ENCODE measurements at places on chromosomes 5 and 9.

- no peak for DNase-seq
Measured at GRCh38 chr5:149406203-149406978, 27.3 kb upstream of the IL17B start.

- no peak for DNase-seq
Measured at GRCh38 chr9:13427587-13427986, 148.1 kb upstream of the MPDZ start.

- DNase-seq = no peak
Measured at GRCh38 chr5:167442922-167443321, 848.5 kb upstream of the WWC1 start.

DNA sequence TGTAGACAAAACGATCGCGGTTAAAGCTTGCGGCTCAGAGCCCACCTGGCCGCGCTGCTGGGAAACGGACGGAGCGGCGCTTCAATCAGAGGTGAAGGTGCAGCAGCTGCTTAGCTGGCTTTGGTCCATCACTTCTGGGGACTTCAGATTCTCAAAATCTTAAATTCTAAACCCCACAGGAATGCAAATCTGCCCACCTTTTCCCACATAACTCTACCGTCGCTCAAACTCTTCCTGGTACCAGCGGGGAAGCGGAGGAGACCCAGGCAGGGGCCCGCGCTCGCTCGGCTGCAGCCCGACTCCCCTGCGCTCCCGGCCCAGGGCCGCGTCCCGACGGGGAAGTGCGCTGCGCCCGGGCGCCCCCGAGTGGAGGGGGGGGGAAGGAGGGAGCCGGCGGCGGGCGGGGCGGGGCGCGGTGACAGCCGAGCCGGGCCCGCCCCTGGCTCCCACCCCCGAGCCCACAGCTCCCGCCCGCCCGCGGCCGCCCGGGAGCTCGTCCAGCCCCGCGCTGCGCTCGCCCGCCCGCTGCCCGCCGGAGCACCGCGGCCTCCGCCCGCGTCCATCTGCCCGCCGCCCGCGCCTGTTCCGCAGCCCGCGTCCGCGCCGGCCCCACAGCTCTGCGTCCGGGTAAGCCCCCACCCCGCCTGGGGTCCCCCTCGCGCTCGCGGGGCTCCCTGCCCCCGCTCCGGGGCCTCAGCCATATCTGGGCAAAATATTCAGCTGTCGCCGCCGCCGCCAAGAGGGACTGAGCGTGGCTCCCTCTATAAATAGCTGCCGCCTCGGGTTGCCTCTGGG, at the start of gene TMOD1:
Gene TMOD1, plus strand, starts transcription at position 490 of the 795 bp plus-strand sequence. CDS start 22,523 bp downstream, outside the sequence.
- peak; percentile 24 for DNase-seq

DNA sequence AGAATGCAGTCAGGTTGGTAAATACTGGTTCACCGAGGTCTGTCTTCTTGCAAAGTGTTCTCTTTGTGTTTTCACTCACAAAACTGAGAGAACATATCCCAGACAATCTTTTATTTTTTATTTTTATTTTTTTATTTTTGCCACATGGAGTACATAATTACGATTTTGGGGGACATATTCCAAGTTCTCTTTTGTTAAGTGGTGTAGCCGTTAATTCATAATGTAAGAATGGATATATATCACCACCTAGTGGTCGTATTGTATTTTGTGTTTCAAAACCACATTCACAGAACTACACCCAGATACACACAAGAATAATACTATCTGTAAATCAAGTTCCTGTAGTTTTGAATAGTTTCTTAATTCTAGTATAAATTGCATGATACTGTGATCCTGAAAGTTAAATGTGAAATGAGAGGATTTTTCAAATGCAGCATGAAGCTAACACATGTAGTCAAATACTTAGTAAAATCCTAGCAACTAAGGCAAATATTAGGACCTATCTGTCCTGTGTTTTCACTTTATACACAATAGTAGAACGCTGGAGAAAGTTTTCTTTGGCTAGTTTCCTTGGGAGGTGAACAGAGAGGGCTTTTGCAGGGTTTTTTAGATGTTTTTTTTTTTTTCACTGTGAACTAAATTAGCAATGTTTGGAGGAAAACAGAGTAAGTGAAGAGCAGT, 92.7 kb downstream of the VCAN start:
- DNase-seq = no peak

GRCh38 chr5:97425511-97425910, 242.5 kb upstream of the RIOK2 start:
- no peak for DNase-seq

DNA sequence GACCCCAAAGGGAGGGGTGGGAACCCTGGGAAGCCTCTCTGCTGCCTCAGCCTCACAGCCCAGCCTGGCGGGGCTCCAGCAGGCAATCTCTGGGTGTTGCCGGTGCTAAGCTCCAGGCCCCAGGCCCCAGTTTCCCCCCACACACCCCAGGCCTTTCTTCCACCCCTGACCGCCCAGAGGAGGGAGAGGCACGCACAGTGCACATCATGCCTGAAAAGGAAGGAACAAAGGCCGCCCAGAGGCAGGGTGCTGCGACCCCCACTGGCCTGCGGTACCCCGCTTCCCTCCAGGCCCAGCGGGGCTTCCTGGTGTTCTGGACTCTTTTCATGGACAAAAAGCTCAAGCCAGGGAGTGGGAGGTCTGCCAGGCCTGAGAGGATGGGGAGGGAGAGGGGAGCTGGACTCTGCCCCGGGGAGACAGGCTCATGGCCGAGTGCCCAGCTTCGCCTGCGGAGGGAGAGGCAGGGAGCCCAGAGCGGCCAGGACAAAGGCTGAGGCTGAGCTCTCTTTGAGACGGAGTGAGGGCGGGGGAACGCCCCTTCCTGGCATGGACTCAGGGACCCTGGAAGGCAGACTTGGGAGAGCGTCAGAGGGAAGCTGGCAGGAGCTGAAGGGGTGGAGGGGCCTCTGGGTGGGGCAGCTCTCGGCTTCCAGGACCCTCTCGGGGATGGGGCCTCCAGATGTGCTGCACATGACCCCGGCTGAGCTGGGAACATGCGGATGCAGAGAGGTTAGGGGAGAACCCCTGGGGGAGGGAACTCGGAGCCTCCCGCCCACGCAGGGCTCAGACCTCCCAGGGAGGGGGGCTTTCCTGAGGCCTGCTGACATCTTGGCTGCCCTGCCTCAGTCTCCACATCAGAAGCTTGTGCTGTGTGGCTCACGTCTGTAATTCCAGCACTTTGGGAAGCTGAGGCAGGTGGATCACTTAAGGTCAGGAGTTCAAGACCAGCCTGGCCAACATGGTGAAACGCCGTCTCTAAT, 1.8 kb upstream of the ENTPD2 start:
- no peak for DNase-seq

DNA sequence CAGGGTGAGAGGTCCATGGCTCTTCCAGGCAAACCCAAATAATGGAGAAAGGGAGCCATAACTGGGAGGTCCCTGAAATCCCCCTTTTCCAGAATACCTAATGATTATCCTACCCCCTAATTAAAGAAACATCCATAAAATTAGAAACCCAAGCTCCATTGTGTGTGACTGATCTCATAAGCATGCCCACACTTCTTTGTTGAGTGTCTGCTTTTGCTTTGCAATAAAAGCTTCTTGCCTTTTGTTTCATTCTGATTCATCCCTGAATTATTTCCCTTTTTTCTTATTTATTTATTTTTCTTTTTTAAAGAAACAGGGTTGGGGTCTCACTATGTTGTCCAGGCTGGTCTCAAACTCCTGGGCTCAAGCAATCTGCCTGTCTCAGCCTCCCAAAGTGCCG, 33.1 kb downstream of the BTF3 start:
- DNase-seq = no peak

GRCh38 chr5:15594977-15595568, 95.1 kb downstream of the FBXL7 start:
- DNase-seq = no peak

GRCh38 chr9:15513335-15513734, 2.6 kb upstream of the PSIP1 start:
- DNase-seq = no peak

DNA sequence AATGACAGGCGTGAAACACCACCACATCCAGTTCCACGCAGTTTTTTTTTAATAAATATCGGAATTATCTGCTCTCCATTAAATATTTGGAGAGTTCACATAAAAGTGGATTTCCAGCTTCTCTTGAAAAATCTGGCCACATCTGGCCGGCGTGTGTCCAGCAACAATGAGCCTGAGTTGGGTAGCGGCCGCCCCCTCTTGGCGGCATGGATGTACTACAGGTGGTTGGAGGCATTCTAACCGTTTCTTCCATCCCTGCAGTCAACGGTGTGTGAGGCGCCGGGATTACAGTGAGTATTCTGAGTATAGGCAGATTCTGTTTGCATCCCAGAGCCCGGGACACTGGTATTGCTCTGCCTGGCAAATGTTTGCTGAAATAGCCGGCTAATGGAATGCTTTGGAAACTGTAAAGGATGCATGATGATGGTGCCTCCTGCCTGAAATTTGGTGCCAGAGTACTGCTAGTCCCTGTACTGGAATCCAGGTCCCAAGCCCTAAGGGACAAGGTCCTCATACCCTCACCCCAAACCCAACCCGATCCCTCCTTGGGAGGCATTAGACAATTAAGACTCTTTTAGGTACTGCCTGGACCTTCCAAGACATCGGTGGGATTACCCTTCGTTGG, 13.6 kb upstream of the GM2A start:
- DNase-seq = peak; percentile 18

- DNase-seq = peak; percentile 45
Measured at GRCh38 chr5:116359592-116359991, 215.0 kb downstream of the SEMA6A start.

DNA sequence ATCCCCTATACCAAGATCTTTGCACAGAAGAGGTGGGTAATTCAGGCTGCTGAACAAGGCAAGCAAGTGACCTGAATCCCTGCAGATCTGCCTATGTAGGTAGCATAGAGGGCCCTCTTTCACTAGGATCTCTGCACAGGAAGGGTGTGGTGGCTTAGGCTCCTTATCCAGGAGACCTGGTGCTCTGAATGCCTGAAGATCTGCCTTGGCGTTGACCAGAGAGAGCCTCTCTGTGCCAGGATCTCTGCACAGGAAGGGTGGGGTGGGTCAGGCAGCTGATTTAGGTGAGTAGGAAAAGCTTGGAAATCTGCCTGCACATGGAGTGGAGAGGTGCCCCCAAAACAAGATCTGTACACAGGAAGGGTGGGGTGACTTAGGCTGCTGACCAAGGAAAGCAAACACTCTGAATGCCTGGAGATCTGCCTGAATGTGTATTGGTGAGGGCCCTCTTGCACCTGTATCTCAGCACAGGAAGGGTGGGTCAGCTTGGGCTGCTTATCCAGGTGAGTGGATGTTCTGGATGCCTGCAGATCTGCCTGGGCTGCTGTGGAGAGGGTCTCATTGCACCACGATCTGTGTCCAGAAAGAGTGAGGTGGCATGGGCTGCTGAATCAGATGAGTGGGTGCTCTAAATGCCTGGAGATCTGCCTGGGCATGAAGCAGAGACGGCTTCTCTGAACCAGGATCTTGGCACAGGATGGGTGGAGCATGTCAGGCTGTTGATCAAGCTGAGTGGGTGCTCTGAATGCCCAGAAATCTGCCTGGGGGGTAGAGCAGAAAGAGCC, 365.9 kb downstream of the DMAC1 start:
- no peak for DNase-seq

DNA sequence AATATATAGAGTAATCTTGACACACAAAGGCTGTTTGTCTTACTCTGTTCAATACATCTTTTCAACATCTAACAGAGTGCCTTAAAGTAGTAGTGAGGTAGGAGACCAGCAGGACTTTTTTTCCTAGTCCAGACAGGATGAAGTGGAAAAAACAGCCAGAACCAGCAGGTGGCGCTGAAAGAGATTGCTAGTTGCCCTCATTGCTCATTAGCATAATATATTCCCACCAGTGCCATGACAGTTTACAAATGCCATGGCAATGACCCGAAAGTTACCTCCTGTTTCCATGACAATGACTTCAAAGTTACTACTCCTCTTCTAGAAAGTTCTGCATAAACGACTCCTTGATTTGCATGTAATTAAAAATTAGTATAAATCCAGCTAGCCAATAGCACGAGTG, 387.4 kb downstream of the ACTL7B start:
- DNase-seq = peak; percentile 1

- no peak for DNase-seq
Measured at GRCh38 chr9:75455444-75455921, 367.2 kb downstream of the OSTF1 start.

- no peak for DNase-seq
Measured at GRCh38 chr5:105101577-105101976, 1539.0 kb upstream of the NUDT12 start.

Measured in bone marrow (tissue), 2 donors.